ENCODE measurements at places on chromosomes 11 and 22.

GRCh38 chr11:132631989-132632388 lies 900.3 kb downstream of the OPCML start:
- no peak for DNase-seq

DNA sequence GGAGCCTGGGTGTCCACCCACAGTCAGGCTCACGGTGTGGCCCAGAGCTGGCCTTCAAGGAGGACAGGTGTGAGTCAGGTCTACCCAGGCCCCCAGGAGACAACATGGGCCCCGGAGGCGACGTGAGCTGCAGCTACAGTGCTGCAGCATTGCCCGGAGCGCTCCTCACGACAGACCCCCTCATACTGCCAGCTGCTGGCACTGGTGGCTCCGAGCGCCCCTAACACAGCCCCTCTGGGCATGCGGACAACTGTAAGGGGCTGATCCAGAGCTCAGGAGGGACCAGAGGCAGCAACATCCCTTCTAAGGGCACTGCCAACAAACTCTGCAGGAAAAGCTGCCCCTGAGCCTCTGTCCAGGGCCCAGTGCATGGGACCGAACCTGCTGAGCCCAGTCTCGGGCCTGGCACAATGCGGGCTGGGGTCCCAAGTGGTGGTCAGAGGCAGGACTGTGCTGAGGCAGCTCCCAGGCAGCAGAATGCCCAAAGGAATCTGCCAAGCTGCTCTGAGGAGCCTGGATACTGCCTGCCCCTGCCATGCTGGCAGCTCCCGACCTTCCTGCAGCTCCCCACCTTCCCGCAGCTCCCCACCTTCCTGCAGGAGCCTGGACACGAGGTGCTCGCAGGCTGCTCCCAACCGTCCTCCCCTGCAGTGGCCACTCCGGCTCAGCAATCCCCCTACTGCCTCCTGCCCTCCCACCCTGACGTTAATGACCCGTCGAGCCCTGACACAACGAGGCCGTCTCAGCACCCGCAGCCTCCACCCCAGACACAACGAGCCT lies 15.1 kb downstream of the CHID1 start:
- no peak for DNase-seq

DNA sequence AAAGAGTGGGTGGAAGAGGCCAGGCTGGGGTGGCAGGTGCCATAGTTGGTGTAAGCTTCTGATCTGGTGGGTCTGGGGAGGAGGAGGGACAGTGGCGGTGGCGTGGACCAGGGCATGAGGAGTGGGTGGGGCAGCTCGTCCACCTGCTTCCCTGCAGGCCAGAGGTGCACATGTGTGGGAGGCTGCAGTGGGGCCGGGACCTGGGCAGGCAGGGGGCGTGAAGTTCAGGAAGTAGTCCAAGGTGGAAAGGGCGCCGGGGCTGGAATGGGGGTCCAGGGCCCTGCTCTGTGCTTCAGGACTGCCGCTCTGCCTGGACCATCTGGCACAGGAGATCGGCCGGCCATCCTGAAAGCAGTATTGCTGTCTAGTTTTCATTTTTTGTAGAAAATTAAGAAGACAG lies 15.9 kb downstream of the RIBC2 start:
- no peak for DNase-seq

- DNase-seq, result no peak
Observed at GRCh38 chr11:75737314-75737713, 19.7 kb downstream of the MOGAT2 start.

DNA sequence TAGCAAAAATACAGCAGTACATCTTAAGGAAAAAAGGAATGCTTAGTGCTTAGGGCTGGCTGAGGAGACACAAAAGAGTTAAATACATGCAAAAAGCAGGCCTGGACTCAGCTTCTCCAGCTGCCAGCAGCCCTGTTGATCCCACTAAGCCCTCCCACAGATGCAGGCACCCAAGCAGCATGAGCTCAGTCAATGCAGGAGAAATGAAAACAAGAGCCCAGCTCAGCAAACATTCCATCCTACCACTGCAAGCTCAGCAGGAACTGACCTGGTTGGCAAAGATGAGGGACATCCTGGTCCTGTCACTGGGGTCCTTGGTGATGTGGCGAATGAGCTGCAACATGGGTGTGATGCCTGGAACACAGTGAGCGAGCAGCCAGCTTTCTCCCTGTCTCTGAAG lies 5.8 kb downstream of the CYB5R2 start:
- DNase-seq, result no peak

- DNase-seq, result no peak
Observed at GRCh38 chr22:46879083-46879482, 116.6 kb downstream of the TBC1D22A start.

DNA sequence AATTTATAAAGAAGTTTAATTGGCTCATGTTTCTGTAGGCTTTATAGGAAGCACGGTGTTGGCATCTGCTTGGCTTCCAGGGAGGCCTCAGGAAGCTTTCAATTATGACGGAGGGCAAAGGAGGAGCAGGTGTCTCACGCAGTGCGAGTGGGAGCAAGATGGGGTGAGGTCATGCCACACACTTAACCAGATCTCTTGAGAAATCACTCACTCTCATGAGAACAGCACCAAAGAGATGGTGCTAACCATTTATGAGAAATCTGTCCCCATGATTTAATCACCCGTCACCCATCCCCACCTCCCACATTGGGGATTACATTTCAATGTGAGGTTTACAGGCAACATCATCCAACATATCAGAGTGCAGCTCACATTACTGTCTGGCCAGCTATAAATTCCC lies 103.5 kb downstream of the ARHGAP8 start:
- no peak for DNase-seq

DNA sequence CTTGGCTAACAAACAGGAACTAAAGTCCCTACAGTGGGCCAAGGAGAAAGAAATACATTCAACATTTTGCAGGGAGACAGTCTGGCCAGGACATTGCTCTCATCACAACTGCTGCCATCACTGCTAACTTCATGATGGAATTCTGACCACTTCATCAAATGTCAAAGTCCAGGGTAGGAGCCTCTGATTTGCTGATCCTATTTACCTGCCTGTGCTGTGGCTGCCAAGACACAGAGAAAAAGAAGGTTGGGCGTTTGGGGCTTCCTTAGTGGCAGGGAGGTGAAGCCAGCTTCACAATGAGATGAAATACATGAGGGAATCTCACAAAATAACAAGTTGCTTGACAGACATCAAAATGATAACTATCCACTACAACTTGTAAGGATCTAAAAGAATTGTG lies 343.9 kb upstream of the CADM1 start:
- no peak for DNase-seq
